ENCODE measurements at places on chromosomes 7 and 10.

- no peak for DNase-seq
Observed at GRCh38 chr7:152910545-152911225, 151.1 kb downstream of the ACTR3B start.

DNA sequence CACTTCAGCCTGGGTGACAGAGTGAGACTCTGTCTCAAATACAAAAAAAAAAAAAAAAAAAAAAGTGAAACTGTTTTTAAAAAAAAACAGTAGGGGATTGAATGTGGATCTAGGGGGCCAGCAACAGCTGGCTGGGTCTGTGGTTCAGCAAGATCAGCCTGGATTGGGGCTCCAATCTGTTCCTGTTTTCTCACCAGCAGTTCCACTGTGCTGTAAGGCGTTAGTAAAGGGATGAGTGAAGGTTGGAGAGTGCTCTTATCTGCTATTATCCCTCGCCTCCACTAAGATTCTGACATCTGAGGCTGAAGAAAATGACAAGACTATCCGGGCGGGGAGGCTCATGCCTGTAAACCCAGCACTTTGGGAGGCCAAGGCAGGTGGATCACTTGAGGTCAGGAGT, 41.6 kb upstream of the GTF2IRD1 start:
- no peak for DNase-seq

DNA sequence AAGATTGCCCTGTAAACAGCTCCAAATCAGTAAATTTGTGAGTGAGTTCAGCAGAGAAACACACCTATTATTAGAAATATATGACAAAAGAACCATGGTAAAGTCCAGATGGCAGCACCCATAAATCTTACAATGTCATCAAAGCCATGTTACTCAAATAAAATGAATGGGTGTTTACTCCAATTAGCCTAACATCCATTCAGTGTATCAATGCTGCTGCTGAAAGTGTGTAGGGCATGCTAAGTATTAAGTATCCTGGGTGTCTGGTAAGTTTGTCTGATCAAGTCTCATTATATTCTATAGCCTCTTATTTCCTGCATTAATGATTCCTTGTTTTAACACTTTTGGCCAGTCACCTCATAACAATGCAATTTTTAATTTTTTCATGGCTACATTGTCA, 185.5 kb upstream of the STEAP4 start:
- DNase-seq, result no peak

DNA sequence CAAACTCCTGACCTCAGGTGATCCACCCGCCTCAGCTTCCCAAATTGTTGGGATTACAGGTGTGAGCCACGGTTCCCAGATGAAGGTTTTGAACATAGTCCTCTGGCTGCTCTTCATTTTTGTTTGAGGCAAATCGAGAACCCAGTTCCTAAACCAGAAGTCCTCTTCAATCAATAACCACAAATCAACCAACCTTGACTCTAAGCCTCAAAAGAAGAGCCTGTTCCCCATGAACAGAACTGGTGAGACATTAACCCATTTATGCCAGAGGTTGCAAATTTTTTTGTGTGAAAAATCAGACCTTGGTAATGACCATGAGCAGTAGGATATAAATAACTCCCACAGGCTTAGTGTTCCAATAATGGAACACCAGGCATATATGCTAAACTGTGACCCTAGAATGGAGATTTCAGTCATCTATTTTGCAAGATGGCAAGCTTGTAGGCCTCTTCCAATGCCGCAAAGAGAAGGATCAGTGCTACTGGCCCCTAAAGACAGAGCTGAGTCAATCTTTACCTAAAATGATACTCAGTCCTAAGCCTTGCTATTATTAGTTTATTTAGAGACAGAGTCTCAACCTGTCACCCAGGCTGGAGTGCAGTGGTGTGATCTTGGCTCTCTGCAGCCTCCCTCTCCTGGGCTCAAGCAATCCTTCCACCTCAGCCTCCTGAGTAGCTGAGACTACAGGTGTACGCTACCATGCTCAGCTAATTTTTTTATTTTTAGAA, 15.9 kb downstream of the KPNA7 start:
- no peak for DNase-seq

GRCh38 chr7:142337054-142338001, 79.5 kb upstream of the PRSS58 start:
- no peak for DNase-seq

DNA sequence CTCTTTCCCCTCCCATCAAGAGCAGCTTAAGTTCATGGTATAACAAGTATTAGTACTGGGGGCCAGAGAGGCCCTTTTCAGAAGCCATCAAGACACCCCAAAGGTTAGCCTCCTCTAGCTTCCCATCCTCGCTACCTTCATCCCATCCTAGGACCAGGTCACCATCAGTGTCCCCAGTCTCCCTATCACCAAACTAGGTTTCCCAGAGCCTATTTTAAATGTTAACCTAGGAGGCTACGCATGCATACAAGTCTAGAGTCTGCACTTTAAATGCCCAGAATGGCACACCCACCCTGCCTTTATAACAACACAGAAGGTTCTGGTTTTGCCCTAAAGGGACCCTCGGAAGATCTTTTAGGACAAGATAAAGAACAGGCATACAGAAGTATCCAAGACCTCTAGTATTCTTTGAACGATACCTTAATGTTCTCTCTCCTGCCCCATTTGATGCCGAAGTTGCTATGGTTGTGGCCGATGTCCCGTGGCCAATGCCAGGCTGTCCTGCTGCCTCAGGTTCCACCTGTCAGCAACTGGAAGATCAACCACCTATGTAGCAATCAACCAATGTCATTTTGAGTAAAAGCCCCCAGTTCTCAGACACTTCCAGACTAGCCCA, 2.2 kb downstream of the GPRIN2 start:
- DNase-seq, result no peak

DNA sequence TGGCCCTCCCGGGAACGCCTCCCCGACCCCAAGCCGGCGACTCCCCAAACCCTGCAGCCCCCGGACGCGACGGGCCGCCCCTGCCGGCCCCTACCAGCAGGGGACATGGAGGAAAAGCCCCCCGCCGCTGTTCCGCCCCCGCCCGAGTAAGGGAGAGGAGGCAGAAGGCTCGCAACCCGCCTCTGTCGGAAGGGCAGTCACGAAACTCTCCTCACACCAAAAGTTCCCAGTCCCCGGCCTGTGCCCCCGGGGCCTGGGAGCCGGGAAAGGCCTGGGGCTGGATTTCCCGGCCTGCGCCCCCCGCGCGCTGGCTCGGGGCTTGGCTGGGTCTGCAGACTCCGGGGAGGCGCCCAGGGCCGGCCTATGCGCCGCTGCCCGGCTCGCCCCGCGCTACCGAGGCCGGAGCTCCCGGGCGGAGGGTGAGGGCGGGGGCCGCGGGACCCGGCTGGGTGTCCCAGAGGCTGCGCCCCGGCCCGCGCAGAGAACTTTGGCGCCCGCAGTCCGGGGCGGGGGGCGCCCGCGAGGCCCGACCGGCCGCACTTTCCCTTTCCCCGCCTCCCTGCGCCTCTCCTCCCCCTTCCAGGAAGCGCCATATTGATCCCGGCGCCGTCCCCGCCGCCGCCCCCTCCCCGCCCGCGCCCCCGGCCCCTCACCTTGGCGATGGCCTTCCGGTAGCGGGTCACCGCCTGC, 728 bp downstream of the PARD3 start:
- peak; percentile 5 for DNase-seq

- DNase-seq, result no peak
Observed at GRCh38 chr10:32985775-32986350, 27.8 kb upstream of the ITGB1 start.

DNA sequence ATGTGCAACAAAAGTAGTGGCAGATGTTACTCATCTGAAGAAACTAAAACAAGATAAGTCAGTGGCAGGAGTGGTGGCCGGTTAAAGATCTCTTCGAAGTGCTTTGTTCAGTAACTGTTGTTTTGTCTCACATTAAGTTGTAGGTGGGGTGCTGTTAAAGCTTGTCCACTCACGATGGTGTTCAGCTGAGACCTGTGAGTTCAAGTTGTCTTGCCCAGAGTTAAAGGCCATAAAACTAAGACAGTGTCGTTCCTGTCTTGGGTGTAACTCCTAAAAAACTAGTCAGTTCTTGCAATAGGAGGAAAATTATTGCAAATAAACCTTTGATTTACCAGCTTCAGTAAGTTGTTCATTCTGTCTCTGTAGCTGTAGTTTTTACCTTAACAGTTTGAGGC, 857 bp upstream of the FOXP2 start:
- no peak for DNase-seq

GRCh38 chr10:121754666-121755065, 156.4 kb upstream of the FGFR2 start:
- no peak for DNase-seq

- no peak for DNase-seq
Observed at GRCh38 chr10:91054325-91054724, 133.4 kb upstream of the ANKRD1 start.

GRCh38 chr10:96890172-96890513, 58.0 kb downstream of the LCOR start:
- DNase-seq, result no peak

DNA sequence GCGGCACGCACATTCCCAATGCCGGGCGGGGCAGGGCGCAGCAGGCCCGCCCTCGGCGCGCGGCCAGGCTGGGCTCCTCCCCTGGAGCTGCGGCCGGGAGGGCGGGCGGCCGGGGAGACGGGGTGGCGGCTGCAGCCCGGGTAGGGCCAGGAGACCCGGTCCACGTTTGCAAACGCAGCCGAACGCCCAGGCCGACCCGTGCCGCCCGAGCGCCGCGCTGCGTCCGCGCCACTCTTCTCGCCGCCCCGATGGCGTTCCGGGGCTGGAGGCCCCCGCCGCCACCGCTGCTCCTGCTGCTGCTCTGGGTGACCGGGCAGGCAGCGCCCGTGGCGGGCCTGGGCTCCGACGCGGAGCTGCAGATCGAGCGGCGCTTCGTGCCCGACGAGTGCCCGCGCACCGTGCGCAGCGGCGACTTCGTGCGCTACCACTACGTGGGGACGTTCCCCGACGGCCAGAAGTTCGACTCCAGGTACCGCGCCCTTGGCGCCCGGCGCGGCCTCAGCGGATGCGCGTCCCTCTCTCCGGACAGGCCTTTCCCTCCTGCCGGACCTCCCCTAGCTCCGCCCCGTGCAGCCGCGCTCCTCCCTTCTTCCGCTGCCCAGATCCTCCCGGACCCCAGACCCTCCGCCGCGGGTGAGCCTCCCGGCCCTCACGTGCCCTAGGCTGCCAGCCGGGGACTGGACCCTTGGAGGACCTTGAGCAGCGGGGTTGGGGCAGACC, at the start of gene FKBP9:
Gene FKBP9, plus strand, starts transcription at position 115 of the 720 bp plus-strand sequence. Its CDS starts 134 bp downstream, at position 249.
- DNase-seq, result peak; percentile 25

GRCh38 chr7:143882604-143883078, 19.3 kb downstream of the TCAF1 start:
- no peak for DNase-seq

GRCh38 chr10:123743441-123744223, 77.5 kb downstream of the GPR26 start:
- no peak for DNase-seq

DNA sequence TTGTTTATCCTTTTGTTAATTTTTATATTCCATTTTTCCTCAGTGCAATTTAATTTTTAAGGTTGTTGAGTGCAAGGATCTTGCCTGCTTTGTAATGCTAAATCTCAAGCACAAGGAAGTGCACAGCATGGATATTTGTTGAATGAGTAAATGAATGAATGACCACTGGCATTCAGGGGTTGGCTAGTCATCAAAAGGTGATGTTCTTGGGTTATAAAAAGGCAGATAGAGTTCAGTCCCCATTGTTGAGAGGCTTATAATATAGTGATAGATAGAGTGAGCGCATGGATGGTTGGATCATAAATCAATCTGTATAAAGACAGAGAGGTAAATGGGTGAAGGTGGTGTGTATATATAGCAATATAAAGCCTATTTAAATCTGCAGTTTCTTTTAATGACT, 193.2 kb upstream of the KLF6 start:
- DNase-seq, result no peak

- no peak for DNase-seq
Observed at GRCh38 chr7:116687801-116688201, 15.8 kb downstream of the MET start.

DNA sequence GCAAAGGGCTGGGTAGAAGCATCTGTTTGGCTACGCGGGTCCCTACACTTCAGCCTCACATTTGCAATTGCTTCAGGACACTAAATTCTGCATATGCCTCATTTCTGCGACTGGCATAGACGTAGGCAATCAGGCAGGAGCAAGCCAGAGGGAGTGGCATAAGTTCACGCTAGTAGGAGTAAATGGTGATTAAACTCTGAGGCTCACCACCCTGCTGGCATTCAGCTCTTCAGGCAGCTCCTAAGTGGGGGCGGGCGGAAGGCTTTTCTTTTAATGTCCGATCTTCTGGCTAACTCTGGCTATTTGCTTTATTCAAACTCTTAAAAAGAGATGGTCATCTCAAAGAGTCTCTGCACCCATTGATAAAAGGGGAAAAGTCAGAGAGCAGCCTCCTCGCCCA, 45.3 kb downstream of the RGS10 start:
- no peak for DNase-seq

DNA sequence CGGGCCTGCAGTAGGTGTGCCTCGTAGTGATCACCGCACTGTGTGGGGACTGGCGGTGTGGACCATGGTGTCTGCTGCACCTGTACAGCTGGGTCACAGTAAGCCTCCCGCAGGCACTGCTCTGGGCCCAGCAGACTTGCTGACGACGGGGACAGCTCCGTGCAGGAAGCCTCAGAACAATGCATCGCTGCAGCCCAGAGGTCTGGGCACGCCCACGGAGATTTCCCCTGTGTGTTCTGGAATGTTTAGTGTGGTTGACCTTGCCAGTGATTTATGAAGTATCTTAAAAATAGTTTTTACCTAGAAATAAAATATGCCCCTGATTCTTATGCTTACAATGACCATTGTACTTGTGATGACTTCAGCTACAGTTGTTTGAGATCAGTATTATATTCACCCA, 59.1 kb upstream of the ZNF32 start:
- no peak for DNase-seq

DNA sequence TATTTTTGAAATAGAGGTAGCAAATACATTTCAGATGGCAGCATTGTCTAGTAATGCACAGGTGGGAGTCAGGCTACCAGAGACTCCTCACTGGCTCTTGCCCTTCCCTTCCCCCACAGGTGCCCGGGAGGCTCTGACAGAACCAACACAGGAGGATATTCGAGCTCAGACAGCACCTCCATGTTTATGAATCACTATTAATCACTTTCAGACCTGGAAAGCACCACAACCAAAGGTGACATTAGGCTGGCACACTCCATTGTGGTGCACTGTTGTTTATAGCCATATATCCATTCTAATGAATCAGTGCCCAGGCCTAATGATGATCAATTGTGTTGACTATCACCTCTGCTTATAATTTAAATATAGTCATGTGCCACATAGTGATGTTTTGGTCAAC, 107.8 kb upstream of the NAMPT start:
- no peak for DNase-seq

DNA sequence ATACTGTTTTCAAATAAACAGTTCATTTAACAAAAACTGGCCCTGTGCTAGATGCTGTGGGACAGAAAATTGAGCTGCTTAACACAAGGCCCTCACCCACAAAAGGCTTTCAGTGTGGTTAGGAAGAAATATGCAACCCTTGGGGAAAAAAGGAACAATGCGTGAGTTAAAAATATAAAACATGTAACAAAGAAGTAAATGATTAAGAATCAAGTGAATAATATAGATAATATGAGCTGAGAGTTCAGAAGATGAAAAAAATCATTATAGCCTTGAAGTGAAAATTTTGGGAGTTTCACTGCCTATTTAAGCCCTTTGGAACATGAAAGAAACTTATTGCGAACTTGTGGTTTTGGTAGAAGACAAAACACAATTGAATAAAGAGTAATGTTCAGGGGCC, 495.4 kb downstream of the GFRA1 start:
- no peak for DNase-seq

GRCh38 chr7:117664047-117664446, 184.2 kb downstream of the CFTR start:
- no peak for DNase-seq
